GM23248 (cell line): ENCODE measurements at places on chromosomes 1 and 21. TPM values are rescaled to one million over a fixed set of nuclear protein-coding genes. Genes with fewer than 3 reads are reported as not detected.

GRCh38 chr21:45497846-45498645, 44.2 kb downstream of the SLC19A1 start:
- no peak for DNase-seq
- H3K27me3 ChIP-seq, result no peaks in the 10 kb centered on the region
- no peaks in the 10 kb centered on the region for H3K4me1 ChIP-seq
- no peak overlapping the region for H3K27ac ChIP-seq
- H3K36me3 ChIP-seq, result no peaks in the 10 kb centered on the region
- no peak overlapping the region for H3K4me3 ChIP-seq

Gene HSD3B1
- total RNA-seq, result not detected in 2 replicates

GRCh38 chr1:34796990-34797389, 4.2 kb downstream of the GJA4 start:
- H3K27ac ChIP-seq, result no peak overlapping the region
- no peaks in the 10 kb centered on the region for H3K36me3 ChIP-seq
- no peak overlapping the region for H3K4me3 ChIP-seq
- H3K27me3 ChIP-seq, result no peaks in the 10 kb centered on the region

Gene ALX3
- not detected in 2 replicates for total RNA-seq

- no peak overlapping the region for H3K4me3 ChIP-seq
- no peaks in the 10 kb centered on the region for H3K27me3 ChIP-seq
- peaks cover 24% of the 10 kb centered on the region for H3K4me1 ChIP-seq
- peak; percentile 90 for DNase-seq
- no peaks in the 10 kb centered on the region for H3K36me3 ChIP-seq
- H3K27ac ChIP-seq, result no peak overlapping the region
Measured at GRCh38 chr1:204426035-204426436, 14.4 kb upstream of the PPP1R15B start.

GRCh38 chr1:39354572-39354971, 136.9 kb upstream of the BMP8A start:
- no peaks in the 10 kb centered on the region for H3K27me3 ChIP-seq
- no peak for DNase-seq
- H3K36me3 ChIP-seq, result peaks cover 44% of the 10 kb centered on the region
- no peak overlapping the region for H3K27ac ChIP-seq
- H3K4me1 ChIP-seq, result no peaks in the 10 kb centered on the region

- H3K4me3 ChIP-seq, result no peak overlapping the region
- DNase-seq, result no peak
- H3K27me3 ChIP-seq, result no peaks in the 10 kb centered on the region
Measured at GRCh38 chr1:186943891-186944686, 115.3 kb downstream of the PLA2G4A start.

GRCh38 chr1:173444757-173445156, 32.4 kb upstream of the PRDX6 start:
- no peak for DNase-seq
- H3K4me1 ChIP-seq, result no peaks in the 10 kb centered on the region
- no peaks in the 10 kb centered on the region for H3K27me3 ChIP-seq
- H3K36me3 ChIP-seq, result no peaks in the 10 kb centered on the region
- no peak overlapping the region for H3K4me3 ChIP-seq

DNA sequence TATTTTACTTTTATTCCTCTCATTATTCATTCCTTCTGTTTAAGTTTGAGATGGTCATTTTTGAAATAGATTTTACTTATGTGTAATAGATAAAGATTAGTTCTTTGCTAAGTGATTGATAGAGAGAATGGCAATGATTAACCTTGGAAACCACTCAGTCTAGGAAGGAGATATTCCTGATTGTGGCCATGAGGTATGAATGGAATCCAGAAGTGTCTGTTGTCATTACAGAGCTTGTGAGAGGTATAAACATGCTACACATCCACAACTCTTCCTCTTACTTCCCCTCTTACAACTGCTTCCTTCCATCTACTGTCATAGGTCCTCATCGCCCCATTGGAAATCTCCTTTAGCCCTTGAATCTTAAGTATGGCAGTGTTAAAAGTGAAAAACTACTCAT, 988.8 kb upstream of the B3GALT2 start:
- H3K27ac ChIP-seq, result no peak overlapping the region
- no peak for DNase-seq
- H3K4me1 ChIP-seq, result no peaks in the 10 kb centered on the region

- DNase-seq, result no peak
- no peaks in the 10 kb centered on the region for H3K27me3 ChIP-seq
- no peaks in the 10 kb centered on the region for H3K4me1 ChIP-seq
- no peak overlapping the region for H3K27ac ChIP-seq
- no peak overlapping the region for H3K4me3 ChIP-seq
Measured at GRCh38 chr1:158552296-158552695, 1.9 kb downstream of the OR6Y1 start.
